ENCODE measurements at places on chromosomes 7 and 10. TPM values are rescaled to one million over a fixed set of nuclear protein-coding genes. Genes with fewer than 3 reads are reported as not detected.

Gene OPN1SW
- not detected for total RNA-seq

Gene BHLHA15
- total RNA-seq = 2.3 TPM

Gene DDIT4
- total RNA-seq = 51.7 TPM

Gene PTN
- total RNA-seq = 0.93 TPM

Gene IFIT5
- total RNA-seq = 11.2 TPM

Gene NKX6-2
- not detected for total RNA-seq

Gene ATRNL1
- total RNA-seq = 0.81 TPM

Gene BTBD16
- total RNA-seq = 3.0 TPM

Gene DPYSL4
- total RNA-seq = 0.25 TPM

DNA sequence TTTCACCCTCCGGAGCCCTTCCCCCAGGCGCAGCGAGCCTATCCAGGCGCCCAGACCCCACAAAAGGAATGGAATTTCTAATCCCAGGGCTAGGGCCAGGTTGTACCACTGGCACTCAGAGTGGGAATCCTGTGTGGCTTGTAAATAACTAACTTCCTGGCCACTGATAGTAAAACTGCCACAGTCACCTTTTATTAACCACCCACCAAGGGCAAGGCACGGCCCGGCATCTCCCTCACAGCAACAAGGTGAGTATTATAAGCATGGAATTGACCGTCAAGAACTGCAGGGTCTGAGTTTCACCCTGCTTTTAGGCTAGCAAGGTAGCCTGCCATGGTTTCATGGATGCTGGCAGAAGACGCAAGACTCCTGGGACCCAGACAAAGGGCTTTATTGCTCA lies 51.1 kb downstream of the SPOCK2 start:
- no peak for DNase-seq

GRCh38 chr7:6714360-6714759 lies 7.6 kb upstream of the ZNF12 start:
- DNase-seq = no peak

- peak; percentile 44 for DNase-seq
Observed at GRCh38 chr7:64876792-64877713, 26.0 kb upstream of the ZNF273 start.

DNA sequence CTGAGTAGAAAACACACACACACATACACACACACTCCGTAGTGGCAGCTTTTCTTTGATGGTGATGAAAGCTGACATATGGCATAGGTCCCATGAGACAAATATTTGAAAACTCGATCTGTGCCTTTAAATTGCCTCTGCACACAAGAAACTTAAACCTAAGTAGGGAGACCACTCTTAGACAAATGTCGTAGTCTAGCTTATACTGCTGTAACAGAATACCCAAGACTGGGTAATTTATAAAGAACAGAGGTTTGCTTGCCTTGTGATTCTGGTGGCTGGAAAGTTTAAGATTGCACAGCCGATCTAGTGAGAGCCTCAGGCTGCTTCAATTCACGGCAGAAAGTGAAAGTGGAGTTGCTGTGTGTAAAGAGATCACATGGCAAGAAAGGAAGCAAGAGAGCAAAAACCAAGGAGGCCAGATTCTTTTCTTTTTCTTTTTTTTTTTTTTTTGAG lies 489.4 kb upstream of the SORCS1 start:
- DNase-seq = no peak

DNA sequence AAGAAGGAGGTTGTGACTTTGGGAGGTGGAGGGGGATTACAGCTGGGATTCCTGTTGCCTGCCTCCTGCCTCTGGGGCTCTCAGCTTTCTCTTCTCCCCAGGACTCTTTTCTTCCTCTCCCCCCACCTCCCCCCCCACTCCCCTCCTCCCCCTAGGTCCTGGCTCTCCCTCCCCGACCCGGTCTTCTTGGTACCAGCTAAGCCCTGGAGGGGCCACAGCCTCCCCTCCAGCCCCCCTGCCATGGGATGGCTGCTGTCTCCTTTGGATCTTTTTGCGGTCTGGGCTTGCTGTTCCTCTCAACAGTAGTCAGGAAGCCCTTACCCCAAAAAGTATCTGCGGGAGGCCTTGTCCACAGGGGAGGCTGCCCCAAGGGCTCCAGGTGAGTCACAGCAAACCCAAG lies 33.5 kb upstream of the LEP start:
- DNase-seq = no peak

- DNase-seq = no peak
Observed at GRCh38 chr7:67913604-67914003, 917.0 kb downstream of the TYW1 start.

DNA sequence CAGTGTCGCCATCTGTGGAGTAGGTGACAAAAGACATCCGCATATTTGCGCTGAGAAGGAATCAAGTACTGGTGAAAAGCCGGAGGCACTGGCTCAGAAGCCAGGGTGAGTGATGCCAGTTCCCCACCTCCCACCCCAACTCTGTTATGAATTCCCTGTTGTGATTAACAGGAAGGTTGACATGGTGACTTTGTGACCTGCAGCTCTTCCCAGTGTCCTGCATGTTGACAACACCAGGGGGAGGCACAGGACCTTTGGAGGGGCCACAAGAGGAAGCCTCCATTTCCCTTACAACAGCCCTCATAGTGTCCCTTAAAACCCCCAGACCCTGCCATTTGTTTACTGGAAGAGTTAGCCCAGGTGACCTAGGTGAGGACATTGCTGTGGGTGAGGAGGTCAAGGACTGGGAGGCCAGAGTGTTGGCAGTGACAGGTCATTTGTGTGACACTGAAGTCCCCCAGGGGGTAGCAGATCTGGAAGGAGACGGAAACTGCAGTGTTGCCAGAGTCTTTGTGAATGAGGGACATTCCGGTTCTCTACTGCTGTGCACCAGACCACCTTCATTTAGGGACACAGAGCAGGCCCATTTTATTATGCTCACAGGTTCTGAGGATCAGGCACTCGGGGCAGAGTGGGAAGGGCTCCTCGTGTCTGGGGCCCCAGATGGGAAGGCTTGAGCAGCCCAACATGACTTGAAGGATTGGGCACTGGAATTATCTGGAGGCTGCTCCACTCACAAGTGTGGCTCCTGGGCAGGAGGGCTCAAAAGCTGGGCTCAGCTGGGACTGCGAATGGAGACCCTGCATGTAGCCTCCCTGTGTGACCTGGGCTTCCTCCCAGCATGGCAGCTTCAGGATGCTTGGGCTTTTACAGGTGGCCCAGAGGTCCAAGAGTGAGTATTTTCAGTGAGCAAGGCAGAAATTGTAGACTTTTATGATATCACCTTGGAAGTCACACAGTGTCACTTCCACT lies 13.0 kb upstream of the ANTXRL start:
- peak; percentile 41 for DNase-seq

- DNase-seq = no peak
Observed at GRCh38 chr7:140506788-140507464, 27.6 kb upstream of the MKRN1 start.

GRCh38 chr7:101826081-101826835 lies 8.8 kb downstream of the CUX1 start:
- DNase-seq = peak; percentile 43

- peak; percentile 92 for DNase-seq
Observed at GRCh38 chr10:14571866-14572507, 202.7 kb downstream of the FAM107B start.

DNA sequence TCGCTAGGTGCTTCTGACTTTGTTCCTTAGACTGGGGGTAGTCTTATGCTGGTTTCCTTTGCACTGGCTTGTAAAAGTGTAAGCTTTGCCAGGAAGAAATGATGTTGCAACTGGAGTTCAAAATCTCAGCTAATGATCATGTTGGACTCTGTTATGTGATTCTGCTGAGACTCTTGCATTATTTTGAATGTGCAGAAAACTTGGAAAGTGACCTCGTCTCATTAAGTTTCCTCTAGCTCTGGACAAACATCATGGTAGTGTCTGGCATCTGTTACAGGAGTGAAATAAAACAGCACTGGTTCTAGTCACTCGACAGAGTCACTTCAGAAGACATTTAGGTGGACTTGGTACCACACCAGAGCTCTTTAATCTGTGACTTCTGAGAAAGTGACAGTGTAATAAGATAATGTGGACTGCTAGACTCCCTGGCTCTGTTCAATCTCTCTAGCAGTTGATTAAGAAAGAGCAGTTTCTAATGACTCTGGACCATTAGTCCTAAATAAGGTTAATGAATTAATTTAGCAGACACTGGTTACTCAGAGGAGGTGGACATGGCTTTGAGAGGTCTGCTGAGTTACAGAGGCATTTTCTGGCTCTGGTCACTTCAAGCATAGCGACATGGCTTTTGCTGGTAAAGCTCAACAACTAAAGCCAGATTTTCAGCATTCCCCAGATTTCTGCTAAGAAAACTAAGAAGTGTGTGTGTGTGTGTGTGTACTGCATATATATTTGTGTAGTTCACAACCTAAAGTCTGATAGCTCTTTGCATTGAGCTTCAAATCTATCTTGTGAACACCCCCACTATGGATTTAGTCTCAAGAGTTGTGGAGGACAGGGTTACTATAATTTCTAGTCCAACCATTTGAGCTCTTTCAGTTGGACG lies 2.0 kb downstream of the NRP1 start:
- DNase-seq = no peak

- DNase-seq = no peak
Observed at GRCh38 chr7:142567201-142568075, 181.8 kb upstream of the PRSS1 start.

GRCh38 chr10:81959016-81959415 lies 84.0 kb downstream of the NRG3 start:
- no peak for DNase-seq

GRCh38 chr10:65135508-65135907 lies 1614.3 kb downstream of the REEP3 start:
- DNase-seq = no peak

GRCh38 chr10:22853906-22854447 lies 73.9 kb upstream of the ARMC3 start:
- no peak for DNase-seq

- peak; percentile 88 for DNase-seq
Observed at GRCh38 chr10:104120903-104121484, 977 bp upstream of the SFR1 start.

DNA sequence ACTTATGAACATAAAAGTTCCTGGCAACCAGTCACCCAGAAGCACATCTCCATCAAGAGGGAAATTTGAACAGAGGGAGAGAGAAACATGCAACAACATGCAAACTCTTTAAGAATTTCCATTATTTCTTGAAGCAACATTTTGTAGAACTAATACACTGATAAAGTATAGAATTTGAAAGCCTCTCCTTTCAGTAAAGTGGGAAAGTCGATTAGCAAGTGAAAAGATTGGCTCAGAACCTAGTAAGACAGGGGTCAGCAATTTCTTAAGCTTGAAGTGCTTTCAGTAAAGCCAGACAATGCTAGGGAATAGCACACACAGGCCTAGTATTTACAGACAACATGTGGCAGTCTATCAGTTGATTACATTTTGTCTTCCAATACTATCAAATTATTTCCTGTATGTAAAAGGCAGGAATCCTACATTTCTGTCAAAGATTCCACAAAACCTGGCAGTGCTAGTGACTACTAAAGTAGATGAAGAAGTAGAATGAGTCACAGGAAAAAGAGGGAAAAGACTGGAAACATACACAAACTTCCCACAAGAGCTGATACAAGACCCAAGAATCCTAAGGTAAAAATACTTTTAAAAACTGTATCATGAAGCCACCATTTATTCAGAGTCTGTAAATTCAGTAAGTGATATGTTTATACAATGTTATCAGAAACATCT lies 25.2 kb downstream of the DNAJC1 start:
- DNase-seq = no peak

DNA sequence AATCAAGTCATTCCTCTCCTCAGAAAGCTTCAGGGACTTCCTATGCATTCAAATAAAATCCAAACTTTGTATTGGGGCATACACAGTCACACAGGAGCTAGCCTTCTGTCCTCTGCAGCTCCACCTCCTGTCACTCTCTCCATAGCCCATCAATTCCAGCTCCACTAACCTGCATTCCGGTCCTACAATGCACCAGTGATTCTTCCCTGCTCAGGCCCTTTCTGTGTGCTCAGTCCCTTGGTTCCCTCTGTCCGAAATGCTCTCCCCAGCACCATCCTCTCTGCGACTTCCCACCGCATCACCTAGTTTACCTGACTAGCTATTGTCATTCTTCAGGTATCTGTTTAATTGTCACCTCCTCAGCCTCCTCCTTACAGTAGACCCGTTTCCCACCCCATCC lies 26.4 kb upstream of the YAE1 start:
- no peak for DNase-seq

DNA sequence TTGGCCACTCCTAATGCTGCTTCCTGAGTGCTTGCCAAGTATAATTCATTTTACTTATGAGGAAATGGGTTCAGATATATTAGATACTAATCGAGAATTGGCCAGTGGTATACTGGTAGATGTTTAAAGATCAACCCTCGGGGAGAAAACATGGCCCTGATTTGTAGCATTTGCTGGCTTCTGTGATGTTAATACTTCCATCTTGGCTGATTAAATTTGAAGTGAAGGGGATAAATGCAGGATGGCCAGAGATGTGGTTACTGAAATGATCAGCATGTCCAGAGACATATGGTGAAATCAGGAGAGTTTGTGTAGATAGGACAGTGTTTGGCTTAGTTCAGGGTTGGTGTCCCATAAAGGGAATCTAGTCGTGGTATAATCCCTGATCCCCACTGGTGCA lies 11.2 kb downstream of the UBE2D4 start:
- DNase-seq = no peak

DNA sequence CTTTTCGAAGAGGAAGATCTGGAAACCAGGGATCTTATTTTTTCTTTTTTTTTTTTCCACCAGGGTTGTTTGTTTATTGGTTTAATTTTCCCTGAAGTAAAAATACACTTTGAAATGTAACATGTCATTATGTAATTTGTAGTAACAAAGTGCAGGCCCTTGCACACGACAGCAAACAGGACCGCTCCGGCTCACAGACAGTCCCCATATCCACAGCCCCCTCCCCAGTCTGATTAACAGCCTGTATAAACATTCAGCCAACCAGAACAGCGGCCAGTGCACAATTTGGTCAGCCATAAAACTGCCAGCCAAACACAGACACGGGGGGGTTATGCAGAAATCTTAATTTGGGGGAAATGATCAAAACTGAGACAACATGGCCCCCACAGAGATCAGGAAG lies 431.6 kb upstream of the NPVF start:
- no peak for DNase-seq

Data from right lobe of liver (tissue), 6 donors.